GM04504 (cell line): ENCODE measurements at places on chromosomes 6 and 20.
A peak's percentile ranks its signal among the peaks of the same experiment; 100 is the strongest.

DNA sequence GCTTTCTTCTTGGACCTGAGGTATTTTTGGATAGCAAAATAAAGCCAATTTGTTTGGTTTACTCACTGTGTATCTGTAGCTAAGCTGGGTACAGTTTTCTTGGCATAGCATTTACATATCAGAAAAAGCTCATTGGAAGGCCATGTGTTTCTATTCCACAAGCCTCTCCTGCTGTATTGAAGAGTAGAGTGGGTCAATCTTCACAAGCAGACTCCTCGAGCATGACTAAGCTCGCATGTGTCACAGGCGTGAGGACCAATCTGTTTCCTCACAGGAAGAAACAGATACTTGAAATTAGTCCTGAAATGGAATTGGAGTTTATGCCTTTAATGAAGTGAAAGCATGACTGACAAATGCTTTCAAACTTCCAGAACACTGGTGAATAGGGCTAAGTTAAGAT lies 1279.0 kb upstream of the MAP3K7 start:
- no peak for DNase-seq

- no peak for DNase-seq
Measured at GRCh38 chr6:27593200-27593818, 120.4 kb upstream of the ZNF184 start.

DNA sequence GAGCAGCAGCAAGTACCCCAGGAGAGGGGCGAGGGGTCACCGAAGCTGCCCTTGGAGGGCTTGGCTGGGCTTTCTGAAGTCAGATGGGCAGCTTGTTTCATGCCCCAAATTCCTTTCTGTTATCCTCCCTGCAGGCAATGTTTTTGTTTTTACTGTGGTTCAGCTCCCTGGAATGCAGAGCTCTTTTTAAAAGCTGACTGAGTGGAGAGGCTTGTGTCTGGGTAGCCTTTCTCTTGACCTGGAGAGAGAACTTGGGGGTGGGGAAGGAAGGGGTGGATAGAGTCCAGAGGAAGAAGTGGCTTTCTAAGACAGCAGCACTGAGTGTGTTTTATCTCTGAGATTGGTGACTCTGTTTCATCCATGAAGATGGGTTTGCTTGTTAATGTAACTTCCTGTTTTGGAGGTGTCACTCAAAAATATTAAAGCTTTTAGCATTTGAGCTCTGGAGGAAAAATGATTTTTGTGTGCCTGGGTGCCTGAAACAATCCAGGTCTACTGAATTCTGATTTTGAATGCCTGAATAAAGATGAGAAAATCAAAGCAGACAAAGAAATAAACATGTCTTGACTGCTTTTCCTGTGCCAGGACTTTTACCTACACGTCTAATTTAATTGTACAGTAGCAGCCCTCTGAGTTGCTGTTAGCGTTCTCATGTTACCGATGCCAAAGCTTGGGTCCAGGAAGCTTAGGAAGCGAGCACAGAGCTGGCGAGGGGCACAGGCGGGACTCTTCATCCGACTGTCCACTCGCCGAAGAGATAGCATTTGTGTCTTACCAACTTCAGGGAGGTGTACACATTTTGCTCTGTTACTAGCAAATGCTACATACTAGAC lies 78.2 kb upstream of the EEF1E1 start:
- DNase-seq, result peak; percentile 48

DNA sequence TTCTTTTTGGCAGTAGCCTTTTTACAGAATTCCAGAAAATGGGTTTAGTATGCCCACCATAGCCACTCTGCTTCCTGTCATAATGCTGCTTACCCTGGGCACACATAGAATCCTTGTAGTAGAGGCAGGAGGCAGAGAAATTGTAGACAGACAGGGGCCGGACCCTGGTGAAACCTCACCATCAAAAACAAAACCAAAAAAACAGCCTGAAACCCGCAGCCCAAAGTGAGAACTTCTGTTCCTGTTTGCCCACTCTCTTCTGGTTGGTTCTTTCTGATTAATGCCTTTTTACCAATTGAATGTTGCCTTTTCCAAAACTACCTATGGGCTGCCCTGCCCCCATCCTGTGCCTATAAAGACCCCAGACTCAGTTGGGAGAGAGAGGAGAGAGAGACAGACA lies 188.2 kb downstream of the CDKAL1 start:
- DNase-seq, result no peak

GRCh38 chr6:21067521-21067920 lies 526.0 kb upstream of the SOX4 start:
- DNase-seq, result no peak

GRCh38 chr6:327538-328116 lies 35.3 kb downstream of the DUSP22 start:
- DNase-seq, result peak; percentile 32
